ENCODE measurements at places on chromosomes 5 and 9. TPM values are rescaled to one million over a fixed set of nuclear protein-coding genes. Genes with fewer than 3 reads are reported as not detected.
A peak's percentile ranks its signal among the peaks of the same experiment; 100 is the strongest.

RGS3 gene
- 71.1 TPM for total RNA-seq

- no peaks in the 10 kb centered on the region for H3K4me1 ChIP-seq
- H3K27me3 ChIP-seq, result no peaks in the 10 kb centered on the region
- H3K27ac ChIP-seq, result no peak overlapping the region
- no peak for DNase-seq
- H3K36me3 ChIP-seq, result no peaks in the 10 kb centered on the region
Observed at GRCh38 chr5:113128641-113129330, 152.2 kb downstream of the DCP2 start.

NTRK2 gene
- total RNA-seq, result 0.98 TPM

- H3K27me3 ChIP-seq, result no peaks in the 10 kb centered on the region
- peaks cover 95% of the 10 kb centered on the region for H3K36me3 ChIP-seq
- no peak overlapping the region for H3K27ac ChIP-seq
- H3K4me1 ChIP-seq, result peaks cover 9% of the 10 kb centered on the region
Observed at GRCh38 chr5:16673241-16674201, 56.7 kb upstream of the RETREG1 start.

DNA sequence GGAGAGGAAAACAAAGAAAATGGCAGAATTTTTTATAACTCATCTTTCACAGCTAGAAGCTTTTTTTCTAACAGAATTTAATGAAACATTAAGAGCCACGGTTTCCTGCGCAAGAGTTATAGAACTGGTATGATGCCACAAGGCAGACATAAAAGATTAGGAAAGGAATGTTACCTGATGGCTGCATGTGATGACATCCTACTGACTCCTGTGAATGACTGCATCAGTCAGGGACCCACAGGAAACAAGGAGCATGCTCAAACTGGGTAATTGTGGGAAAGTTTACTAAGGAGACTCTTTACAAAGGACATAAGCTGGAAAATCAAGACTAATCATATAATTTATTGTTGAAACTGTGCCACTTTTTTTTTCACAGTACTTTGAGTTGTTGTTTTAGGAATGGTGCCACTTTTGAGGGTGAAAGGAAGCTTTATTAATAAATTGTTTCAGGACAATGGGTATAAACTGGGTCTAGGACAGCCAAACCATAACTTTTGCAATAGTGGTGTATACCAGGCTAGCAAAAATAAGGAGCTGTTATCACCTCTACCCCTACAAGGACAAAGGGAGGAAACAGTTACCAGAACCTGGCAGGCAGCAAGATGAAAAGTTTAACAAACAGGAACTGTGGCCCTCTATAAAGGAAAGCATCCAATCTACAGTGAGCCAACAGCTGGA, 5.1 kb upstream of the TSLP start:
- H3K27ac ChIP-seq, result no peak overlapping the region
- H3K36me3 ChIP-seq, result no peaks in the 10 kb centered on the region
- H3K4me3 ChIP-seq, result no peak overlapping the region
- peaks cover 24% of the 10 kb centered on the region for H3K27me3 ChIP-seq

DNA sequence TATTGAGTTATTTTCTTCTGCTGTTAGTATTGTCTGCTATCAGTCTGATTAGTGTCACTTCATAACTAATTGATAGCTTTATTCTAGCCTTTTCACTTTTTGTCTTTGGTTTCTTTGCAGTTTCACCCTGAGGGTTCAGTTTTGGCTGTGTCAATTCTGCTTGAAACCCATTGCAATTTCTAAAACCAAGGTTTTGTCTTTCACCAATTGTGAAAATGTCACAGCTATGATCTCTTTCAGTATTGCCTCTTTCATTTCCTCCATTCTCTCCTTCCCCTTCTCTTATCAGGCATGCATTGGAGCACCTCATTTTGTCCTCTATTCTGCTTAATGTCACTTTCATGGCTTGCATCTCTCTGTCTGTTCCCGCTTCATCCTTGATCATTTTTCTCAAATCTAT, 248.1 kb downstream of the YTHDC2 start:
- no peaks in the 10 kb centered on the region for H3K27me3 ChIP-seq
- no peak overlapping the region for H3K27ac ChIP-seq
- no peak overlapping the region for H3K4me3 ChIP-seq
- H3K4me1 ChIP-seq, result no peaks in the 10 kb centered on the region
- no peak for DNase-seq

RANBP17 gene
- 17.8 TPM for total RNA-seq

DNA sequence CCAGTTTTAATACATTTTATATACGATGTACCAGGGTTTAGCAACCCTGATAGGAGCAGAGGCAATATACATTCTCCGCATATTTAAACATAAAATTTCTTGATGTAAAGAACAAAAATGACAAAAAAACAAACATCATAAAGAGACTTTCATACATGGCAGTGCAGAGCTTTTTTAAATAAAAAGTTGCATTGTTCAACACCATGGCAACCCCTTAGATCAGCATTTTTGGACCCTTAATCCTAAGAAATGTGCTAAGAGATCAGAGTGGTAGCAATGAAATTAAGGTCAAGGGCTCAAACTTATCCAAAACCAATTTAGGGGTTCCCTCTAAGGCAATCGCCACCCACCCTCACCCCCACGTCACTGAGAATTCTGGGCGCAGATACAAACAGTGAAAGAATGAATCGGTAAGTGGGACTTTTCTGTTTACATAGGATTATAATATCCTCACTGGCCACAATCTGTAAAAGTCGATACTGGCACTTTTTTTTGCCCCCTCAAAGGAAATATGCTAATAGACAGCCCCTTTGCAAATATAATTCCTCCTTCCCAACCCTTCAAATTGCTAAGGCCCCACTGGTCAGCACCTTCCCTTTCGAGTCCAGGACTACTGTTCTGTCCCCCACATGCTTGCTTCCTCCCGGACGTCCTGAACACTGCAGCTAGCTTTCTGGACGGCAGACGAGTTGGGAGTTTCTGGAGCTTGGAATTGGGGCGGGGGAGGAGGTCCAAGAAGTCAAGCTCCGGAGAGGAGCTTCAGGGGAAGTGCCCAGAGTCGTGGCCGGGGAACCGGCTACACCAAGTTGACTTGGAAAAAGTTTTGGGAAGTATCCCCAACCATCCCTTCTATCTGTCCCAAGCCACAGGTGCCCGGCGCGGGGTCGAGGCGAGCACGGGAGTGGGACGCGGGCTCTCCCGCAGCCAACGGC, 2.2 kb downstream of the GAS1 start:
- H3K27me3 ChIP-seq, result peaks cover 35% of the 10 kb centered on the region
- no peaks in the 10 kb centered on the region for H3K36me3 ChIP-seq
- peak overlapping the region; percentile 79 for H3K4me3 ChIP-seq
- H3K27ac ChIP-seq, result peak overlapping the region; percentile 82
- peaks cover 13% of the 10 kb centered on the region for H3K4me1 ChIP-seq

FGF18 gene
- 4.2 TPM for total RNA-seq

GRCh38 chr5:136056771-136057335, 28.1 kb downstream of the TGFBI start:
- H3K4me1 ChIP-seq, result peaks cover 28% of the 10 kb centered on the region
- H3K27me3 ChIP-seq, result no peaks in the 10 kb centered on the region
- DNase-seq, result no peak
- no peak overlapping the region for H3K27ac ChIP-seq
- H3K36me3 ChIP-seq, result peaks cover 14% of the 10 kb centered on the region

- no peak for DNase-seq
- no peak overlapping the region for H3K27ac ChIP-seq
- no peaks in the 10 kb centered on the region for H3K4me1 ChIP-seq
- no peaks in the 10 kb centered on the region for H3K36me3 ChIP-seq
- no peaks in the 10 kb centered on the region for H3K27me3 ChIP-seq
Observed at GRCh38 chr5:99945478-99946442, 589.4 kb upstream of the FAM174A start.

GRCh38 chr5:54455413-54456157, at the start of gene HSPB3:
Gene HSPB3 (plus strand): TSS chr5:54455699. CDS start chr5:54455790, 91 bp downstream.
- H3K36me3 ChIP-seq, result no peaks in the 10 kb centered on the region
- H3K4me1 ChIP-seq, result peaks cover 3% of the 10 kb centered on the region
- no peak for DNase-seq
- no peak within 1 kb of the TSS for H3K4me3 ChIP-seq

DNA sequence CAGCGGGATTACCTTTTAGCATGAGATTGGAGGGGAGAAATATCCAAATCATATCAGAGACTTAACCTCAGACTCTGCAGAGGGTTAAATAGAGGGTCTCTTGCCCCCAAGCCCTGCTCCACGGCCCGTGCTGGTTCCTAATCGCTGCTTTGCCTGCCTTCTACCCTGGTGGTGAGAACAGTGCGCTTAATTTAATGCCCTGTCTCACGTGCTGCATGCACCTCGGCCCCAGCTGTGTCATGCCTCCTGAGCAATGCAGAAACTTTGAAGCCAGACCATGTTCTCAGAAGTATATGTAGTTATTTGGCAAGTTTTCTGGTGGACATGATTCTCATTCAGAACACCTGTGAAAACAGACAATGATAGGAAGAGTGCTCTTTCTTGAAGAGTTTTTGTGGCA, 1.4 kb downstream of the OTULIN start:
- H3K4me3 ChIP-seq, result peak overlapping the region; percentile 70
- H3K27ac ChIP-seq, result no peak overlapping the region
- H3K36me3 ChIP-seq, result no peaks in the 10 kb centered on the region
- no peaks in the 10 kb centered on the region for H3K27me3 ChIP-seq

KCNN2 gene
- 2.1 TPM for total RNA-seq

DNA sequence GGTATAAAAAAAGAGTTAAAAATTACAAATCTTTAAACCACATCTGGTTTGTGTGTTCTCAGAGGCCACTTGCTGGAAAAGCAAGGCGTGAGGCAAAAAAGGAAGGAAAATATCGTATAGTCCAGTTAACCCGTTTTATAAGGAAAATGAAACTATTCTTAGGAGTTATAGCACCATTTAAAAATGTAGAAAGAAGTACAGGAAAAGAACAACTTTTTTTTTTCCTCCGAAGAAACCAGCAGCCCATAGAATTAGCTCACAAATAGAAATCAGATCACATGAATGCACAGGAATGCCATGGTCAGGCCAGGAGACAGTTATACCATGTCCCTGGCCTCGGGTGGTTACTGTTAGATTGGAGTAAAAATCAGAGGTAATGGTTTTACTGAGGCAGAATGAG, 241.6 kb downstream of the FBXL7 start:
- no peaks in the 10 kb centered on the region for H3K36me3 ChIP-seq
- H3K27ac ChIP-seq, result no peak overlapping the region
- H3K4me1 ChIP-seq, result no peaks in the 10 kb centered on the region
- DNase-seq, result no peak
- H3K27me3 ChIP-seq, result no peaks in the 10 kb centered on the region

GRCh38 chr5:78907255-78907891, 77.7 kb downstream of the ARSB start:
- no peaks in the 10 kb centered on the region for H3K27me3 ChIP-seq
- H3K4me1 ChIP-seq, result peaks cover 19% of the 10 kb centered on the region
- no peak overlapping the region for H3K4me3 ChIP-seq

- H3K27me3 ChIP-seq, result no peaks in the 10 kb centered on the region
- H3K36me3 ChIP-seq, result no peaks in the 10 kb centered on the region
- DNase-seq, result no peak
Observed at GRCh38 chr5:127757576-127757975, 54.4 kb downstream of the CCDC192 start.

DNA sequence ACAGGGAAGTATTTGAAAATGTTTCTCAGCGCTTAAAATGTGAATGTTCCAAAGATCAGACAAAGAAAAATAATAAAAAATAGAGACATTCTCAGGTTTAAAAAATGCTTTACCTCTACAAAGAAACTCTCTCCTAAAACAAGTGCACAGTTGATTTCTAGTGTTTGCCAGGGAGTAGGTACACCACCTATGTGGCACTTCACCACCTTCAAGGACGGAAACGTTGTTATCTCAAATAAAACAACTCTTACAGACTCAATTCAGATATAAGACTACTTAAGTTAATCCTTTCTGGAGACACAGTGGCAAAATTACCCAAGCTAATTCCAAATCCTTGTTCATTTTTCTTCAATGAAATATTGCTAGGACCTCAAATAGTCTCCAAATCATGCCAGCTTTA, 286.4 kb upstream of the ISL1 start:
- H3K4me3 ChIP-seq, result no peak overlapping the region
- peaks cover 27% of the 10 kb centered on the region for H3K27me3 ChIP-seq
- H3K36me3 ChIP-seq, result no peaks in the 10 kb centered on the region
- no peaks in the 10 kb centered on the region for H3K4me1 ChIP-seq
- H3K27ac ChIP-seq, result no peak overlapping the region

GABRA6 gene
- not detected for total RNA-seq

PCDHGB6 gene
- total RNA-seq, result 7.5 TPM

GRCh38 chr5:66144834-66145390, 812 bp downstream of the SREK1 start:
- peak overlapping the region; percentile 99 for H3K27ac ChIP-seq
- no peaks in the 10 kb centered on the region for H3K27me3 ChIP-seq
- H3K36me3 ChIP-seq, result no peaks in the 10 kb centered on the region
- peaks cover 32% of the 10 kb centered on the region for H3K4me1 ChIP-seq
- H3K4me3 ChIP-seq, result peak overlapping the region; percentile 87

DDX4 gene
- total RNA-seq, result not detected

- no peak for DNase-seq
- H3K36me3 ChIP-seq, result peaks cover 26% of the 10 kb centered on the region
- H3K4me1 ChIP-seq, result peaks cover 26% of the 10 kb centered on the region
Observed at GRCh38 chr9:136010176-136010575, 49.0 kb upstream of the UBAC1 start.

GRCh38 chr9:121204121-121204520, 2.5 kb upstream of the RAB14 start:
- no peak overlapping the region for H3K4me3 ChIP-seq
- no peaks in the 10 kb centered on the region for H3K27me3 ChIP-seq
- no peak overlapping the region for H3K27ac ChIP-seq
- peaks cover 14% of the 10 kb centered on the region for H3K4me1 ChIP-seq
- DNase-seq, result no peak

- no peak overlapping the region for H3K4me3 ChIP-seq
- no peak overlapping the region for H3K27ac ChIP-seq
- H3K4me1 ChIP-seq, result peaks cover 21% of the 10 kb centered on the region
- no peaks in the 10 kb centered on the region for H3K36me3 ChIP-seq
- no peak for DNase-seq
Observed at GRCh38 chr9:133853331-133853730, 115.2 kb upstream of the SARDH start.

GRCh38 chr9:94622087-94622800, 17.1 kb downstream of the FBP1 start:
- H3K4me1 ChIP-seq, result peaks cover 6% of the 10 kb centered on the region
- H3K27ac ChIP-seq, result no peak overlapping the region
- peak; percentile 52 for DNase-seq
- H3K36me3 ChIP-seq, result peaks cover 19% of the 10 kb centered on the region
- no peaks in the 10 kb centered on the region for H3K27me3 ChIP-seq

- no peaks in the 10 kb centered on the region for H3K27me3 ChIP-seq
- no peaks in the 10 kb centered on the region for H3K4me1 ChIP-seq
- no peak overlapping the region for H3K4me3 ChIP-seq
- no peak overlapping the region for H3K27ac ChIP-seq
- no peaks in the 10 kb centered on the region for H3K36me3 ChIP-seq
- DNase-seq, result no peak
Observed at GRCh38 chr5:4540375-4541173, 599.6 kb upstream of the ADAMTS16 start.

SELENOP gene
- 884 TPM for total RNA-seq

TEX48 gene
- total RNA-seq, result not detected

- no peak for DNase-seq
- H3K27ac ChIP-seq, result no peak overlapping the region
- no peaks in the 10 kb centered on the region for H3K36me3 ChIP-seq
Observed at GRCh38 chr9:116506685-116507084, 180.4 kb upstream of the TRIM32 start.

- H3K27ac ChIP-seq, result no peak overlapping the region
- H3K27me3 ChIP-seq, result no peaks in the 10 kb centered on the region
- no peaks in the 10 kb centered on the region for H3K36me3 ChIP-seq
- H3K4me3 ChIP-seq, result no peak overlapping the region
Observed at GRCh38 chr5:151825445-151825844, 53.7 kb downstream of the G3BP1 start.

Measured in upper lobe of right lung (tissue), 1 donor.